Epithelial cell of prostate (primary cell): ENCODE measurements at places on chromosomes 5 and 9.

DNA sequence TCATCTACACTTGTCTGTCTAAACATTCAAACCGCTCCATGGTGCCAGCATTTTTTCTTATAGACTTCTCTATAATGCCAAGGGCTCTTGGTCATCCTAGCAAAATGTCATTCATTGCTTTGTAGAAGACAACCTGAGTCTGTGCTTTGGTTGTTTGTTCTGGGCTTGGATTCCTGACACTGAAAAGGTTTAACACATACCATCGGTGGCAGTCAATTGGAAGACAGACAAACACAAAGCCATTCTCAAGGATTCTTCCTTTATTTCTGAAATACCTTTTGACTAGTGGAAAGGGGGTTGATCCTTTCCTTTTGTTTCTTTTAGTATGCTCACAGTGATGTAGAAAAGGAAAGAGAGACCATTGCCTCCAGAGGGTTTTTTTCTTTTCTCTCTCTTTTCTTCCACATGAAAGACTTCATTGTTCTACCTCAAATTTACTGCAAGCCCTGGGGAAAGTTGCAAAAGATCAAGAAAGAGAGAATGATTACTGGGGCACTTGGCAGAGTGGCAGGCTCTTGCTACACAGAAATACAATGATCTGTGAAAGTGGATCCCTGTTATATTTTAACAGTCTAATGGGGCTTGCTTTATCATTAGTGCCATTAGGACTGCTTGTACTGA, 66.4 kb upstream of the TMC1 start:
- no peak for DNase-seq

GRCh38 chr9:32069169-32069813, 315.2 kb upstream of the ACO1 start:
- no peak for DNase-seq

GRCh38 chr5:179316982-179317381, 28.3 kb downstream of the ADAMTS2 start:
- no peak for DNase-seq

GRCh38 chr5:123936548-123936947, 424.6 kb downstream of the CSNK1G3 start:
- DNase-seq: no peak

- no peak for DNase-seq
These were observed 226.2 kb downstream of the PAPPA start for GRCh38 chr9:116379821-116380220.

GRCh38 chr9:29213417-29214153, 1640.3 kb upstream of the C9orf72 start:
- no peak for DNase-seq

DNA sequence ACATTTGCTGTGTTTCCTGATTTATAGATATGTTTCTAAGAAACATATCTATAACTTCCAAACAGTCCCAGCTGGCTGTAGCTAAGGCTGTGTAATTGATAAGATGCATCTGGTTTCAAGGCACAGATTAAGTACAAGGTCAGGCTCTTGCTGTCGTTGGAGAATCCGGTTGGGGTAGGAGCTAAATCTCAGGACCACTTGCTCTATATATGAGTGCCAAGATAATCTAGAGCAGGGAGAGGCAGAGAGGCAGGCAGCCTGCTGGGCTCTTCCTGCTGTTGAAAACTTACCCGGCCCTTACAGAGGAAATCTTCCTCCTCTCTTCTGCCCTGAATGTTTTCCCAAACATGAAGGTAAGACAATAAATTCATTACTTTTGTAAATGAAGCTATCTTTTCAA, at the start of gene C7:
C7 (plus strand) TSS at position 234 of the 400 bp plus-strand sequence; CDS start at position 348, 114 bp downstream.
- DNase-seq: no peak

DNA sequence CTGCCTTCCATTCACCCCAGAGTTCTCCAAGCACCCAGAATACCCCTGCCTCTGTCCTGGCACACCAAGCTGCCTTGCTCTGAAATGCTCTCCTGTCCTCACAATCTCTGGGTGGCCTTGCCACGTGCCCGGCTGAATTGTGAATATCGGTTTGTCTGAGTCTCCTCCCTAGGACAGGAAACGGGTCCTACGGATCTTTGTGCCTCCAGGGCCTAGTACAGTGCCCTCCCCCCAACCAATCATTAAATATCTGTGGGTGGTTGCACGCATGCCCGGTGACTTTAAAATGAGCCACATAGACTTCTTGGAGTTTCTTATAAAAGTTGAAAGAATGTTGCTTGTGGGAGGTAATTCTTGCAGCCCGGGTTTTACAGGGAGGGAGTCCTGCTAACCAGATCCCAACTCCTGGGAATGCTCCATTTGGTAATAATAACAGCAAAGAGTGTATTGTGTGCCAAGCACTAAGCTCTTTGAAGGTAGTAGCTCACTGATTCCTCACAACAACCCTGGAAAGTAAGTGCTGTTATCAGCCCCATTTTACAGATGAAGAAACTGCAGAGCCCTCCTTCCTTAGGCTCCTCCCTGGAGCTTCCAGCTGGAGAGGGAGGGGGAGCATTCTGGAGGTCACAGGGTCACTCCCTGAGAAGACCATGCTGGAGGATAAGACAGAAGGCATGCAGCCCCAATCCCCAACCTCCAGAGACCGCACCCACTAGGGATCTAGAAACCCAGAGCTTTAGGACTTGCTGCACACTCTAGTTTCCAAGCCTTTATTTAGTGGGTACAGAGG, 23.4 kb downstream of the URM1 start:
- no peak for DNase-seq

DNA sequence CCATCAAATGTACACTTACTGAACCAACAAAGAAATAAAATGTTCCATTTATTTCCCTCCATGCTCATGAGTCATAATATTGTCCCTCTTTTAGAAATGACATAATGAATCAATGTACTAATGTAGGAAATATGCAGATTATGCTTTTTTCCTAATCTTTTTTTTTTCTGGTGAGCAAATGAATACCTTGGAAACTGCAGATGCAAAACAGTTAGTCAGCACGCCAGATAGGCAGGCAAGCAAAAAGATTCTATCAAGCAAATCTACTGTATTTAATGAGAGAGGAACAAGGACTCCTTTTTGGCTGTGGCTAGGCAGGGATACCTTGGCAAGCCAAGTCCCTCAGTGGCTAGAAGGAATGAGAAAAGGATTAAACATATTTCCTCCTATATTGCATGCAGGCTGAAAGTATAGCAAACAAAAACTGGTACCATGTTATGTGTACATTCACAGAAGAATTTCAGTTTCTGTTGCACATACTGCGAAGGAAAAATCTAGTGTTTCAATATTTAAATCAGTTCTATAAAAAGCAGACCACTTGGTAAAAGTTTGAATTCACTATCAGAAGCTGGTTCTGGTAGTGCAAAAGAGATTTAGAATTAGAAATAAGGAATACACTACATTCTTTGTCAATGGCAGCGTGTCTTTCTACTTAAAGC, 605.4 kb downstream of the TLE1 start:
- no peak for DNase-seq

DNA sequence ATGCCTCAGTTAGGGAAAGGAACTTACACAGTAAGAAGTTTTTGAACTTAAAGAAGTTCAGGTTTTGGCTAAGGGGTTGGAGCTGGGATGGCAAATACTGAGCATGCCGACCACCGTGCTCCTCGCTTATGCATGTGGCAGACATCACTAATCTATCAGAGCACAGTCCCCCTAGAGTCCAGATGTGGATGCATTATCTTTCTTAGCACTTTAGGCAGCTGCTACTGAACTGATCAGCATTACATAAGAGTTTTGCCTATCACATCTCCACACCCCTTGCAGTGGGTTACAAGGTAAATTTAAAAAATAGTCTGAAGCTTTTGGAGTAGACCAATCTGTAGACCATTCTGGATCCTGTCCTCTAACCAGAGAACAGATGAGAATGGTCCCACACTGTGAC, 22.4 kb downstream of the MACIR start:
- no peak for DNase-seq

GRCh38 chr5:431711-432050, 11.3 kb upstream of the EXOC3 start:
- no peak for DNase-seq

DNA sequence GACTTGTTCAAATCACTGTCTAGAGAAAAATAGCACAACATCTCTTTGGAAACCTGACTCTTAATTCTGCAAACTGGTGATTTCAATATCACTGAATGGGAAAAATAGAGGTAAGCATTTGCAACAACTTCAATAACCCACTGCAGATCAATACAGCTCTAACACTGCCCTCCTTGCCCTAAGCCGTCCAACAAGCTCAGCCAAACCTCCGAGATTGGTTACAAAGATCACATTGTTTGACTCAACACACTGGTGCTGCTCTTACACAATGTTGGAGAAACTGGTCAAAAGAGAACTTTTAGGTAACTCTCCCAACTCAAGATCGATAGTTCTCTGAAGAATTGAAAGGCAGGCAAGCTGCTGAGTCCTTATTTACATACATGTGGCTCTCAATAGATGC, 150.4 kb downstream of the SPOCK1 start:
- DNase-seq: no peak

DNA sequence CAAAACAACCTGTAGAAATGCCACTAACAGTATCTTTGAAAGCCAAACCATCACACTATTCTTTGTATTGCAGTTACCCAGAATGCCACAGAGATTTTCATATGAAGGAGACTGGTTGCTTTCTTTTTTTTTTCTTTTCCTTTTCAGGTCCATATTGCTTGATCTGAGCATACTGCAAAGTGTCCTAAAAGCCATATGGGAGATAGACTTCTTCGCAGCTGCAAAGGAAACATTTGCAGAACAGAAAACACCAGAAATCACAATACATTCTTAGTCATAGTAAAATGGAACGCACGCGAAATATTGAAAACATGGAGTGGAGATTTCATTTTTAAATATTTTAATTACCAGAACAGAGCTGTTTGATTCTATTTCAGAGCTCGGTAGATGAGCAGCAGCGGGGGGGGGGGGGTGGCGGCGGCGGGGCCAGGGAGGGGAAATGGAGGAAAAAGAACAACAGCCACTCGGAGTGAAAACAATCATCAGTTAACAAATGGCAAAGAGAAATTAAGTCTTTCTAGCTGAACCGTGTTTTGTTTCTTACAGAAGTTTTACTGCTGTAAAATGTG, 284.1 kb downstream of the NFIB start:
- DNase-seq: no peak

- DNase-seq: peak; percentile 16
These were observed 117.4 kb upstream of the RORB start for GRCh38 chr9:74379718-74380117.

DNA sequence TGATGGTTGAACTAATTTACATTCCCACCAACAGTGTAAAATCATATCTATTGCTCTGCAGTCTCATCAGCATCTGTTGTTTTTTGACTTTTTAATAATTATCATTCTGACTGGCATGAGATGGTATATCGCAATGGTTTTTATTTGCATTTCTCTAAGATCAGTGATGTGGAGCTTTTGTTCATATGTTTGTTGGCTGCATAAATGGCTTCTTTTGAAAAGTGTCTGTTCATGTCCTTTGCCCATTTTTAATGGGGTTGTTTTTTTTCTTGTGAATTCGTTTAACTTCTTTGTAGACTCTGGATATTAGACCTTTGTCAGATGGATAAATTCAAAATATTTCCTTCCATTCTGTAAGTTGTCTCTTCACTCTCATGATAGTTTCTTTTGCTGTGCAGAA, 115.2 kb upstream of the CDH12 start:
- no peak for DNase-seq

GRCh38 chr9:76810377-76810957, 46.2 kb downstream of the PCA3 start:
- DNase-seq: no peak

GRCh38 chr5:127206320-127207113, 84.1 kb upstream of the MEGF10 start:
- peak; percentile 57 for DNase-seq

- DNase-seq: no peak
These were observed 1022.3 kb downstream of the EFNA5 start for GRCh38 chr5:106648401-106648800.

- no peak for DNase-seq
These were observed 36.4 kb downstream of the GARNL3 start for GRCh38 chr9:127300886-127301447.

DNA sequence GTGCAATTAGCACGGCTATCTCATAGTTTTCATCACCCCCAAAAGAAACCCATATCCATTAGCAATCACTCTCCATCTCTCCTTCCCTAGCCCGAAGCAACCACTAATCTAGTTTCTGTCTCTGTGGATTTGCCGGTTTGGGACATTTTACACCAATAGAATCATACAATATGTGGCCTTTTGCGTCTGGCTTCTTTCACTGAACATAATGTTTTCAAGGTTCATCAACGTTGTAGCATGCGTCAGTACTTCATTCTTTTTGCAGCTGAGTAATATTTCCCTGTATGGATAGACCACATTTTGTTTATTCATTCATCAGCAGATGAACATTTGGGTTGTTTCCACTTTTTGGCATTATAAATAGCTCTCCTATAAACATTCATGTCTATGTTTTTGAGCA, 75.4 kb upstream of the TBC1D2 start:
- no peak for DNase-seq

DNA sequence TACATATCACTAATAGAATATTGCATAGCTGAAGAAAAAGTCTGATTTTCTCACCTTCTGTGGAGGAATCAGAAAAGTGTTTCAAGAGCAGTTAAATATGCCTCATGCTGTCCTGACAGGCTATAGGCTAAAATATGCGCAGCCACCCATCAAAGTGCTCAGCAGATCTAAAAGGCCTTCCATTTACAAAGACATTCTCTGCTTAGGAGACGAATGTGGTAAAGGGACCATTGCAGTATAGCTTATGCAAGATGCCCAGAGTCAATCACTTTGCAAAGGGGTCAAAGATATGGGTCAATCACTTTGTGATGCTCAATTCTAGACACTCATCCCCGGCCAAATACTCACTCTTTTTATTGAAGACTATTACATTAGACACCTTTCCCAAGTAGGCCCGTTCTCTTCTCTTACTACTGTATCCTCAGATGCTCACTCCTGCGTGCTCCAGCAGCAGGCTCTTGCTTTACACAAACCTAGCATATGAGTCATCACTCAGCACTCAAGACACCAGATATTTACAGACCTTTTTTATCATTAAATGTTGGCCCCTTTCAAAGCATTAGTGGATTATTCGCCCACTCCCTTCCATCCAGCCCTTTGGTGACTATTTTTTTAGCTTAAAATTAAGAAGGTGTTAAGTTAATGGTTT, 568.2 kb upstream of the CDH18 start:
- no peak for DNase-seq

GRCh38 chr9:33881635-33882034, 64.7 kb downstream of the UBE2R2 start:
- DNase-seq: no peak

- DNase-seq: no peak
These were observed 437.4 kb downstream of the MTRR start for GRCh38 chr5:8306288-8306896.

DNA sequence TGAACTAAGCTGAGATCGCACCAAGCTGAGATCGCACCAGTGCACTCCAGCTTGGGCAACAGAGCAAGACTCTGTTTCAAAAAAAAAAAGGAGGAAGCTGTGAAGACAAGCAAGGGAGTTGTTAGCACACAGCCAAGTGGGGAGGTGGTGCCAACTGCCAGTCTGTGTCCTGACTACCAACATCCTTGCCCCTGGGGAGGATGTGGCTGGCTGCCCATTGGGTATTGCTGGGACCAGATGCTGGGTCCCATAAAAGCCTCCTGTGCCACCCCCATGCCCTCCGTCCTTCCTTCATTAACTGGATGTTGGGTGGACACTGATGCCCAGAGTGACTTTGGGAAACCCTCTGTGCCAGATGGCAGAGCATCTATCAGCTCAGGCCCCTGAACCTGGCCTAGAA, 157.1 kb upstream of the COL5A1 start:
- no peak for DNase-seq
